ENCODE measurements at places on chromosomes 1 and 21.

DNA sequence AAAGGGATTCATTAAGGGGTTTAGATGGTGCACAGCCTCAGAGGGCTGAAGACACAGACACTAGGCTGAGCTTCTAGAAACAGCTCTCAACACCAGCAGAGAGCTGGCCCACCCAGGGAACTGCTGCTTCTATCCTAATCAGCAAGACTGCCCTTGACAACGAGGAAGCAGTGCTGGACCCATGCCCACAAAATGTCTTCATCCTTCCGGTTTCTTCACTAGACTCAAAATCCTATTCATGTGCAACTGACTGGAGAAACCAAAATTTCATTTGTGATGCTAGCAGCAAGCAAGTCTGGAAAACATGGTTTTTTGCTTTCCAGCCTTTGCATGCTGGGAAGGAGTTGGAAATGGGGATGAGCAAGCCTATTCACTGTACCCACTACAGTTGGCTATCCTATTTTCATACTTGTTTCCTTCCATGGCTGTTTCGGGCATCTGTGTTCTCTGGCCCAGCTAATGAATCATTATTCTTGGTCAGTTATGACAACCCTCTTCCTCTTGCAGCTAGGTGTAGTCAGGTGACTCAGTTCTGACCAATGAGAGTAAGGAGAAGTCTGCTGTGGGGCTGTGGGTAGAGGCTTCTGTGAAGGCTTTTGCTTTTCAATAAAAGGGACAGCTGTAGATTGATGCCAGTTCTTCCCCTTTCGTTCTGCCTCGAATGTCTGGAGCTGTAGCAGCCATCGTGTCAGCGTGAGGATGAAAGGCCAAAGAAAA lies 14.6 kb upstream of the TMEM61 start:
- no peak for DNase-seq

GRCh38 chr1:3821004-3821403 lies 24.7 kb upstream of the LRRC47 start:
- DNase-seq = no peak

DNA sequence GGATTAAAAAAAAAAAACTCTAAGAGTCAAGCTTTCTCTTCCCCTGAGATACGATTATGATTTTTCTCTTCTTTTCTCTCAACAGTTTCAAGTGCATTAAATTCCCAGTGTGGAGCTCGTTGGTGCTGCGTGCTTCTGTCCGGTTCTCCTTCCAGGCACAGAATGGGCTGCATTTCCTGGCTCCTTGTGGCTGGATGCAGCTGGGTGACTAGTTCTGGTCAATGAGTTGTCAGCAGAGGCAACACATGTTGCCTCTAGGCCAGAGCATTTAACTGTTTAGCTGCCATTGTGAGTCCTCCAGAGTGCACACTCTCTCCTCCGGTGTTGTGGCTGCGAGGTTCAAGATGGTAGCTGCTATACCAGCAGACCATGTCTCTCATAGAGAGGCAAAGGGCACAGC lies 312.9 kb downstream of the RRAGC start:
- DNase-seq = no peak

- DNase-seq = no peak
Measured at GRCh38 chr1:67274623-67275325, 32.9 kb upstream of the IL12RB2 start.

DNA sequence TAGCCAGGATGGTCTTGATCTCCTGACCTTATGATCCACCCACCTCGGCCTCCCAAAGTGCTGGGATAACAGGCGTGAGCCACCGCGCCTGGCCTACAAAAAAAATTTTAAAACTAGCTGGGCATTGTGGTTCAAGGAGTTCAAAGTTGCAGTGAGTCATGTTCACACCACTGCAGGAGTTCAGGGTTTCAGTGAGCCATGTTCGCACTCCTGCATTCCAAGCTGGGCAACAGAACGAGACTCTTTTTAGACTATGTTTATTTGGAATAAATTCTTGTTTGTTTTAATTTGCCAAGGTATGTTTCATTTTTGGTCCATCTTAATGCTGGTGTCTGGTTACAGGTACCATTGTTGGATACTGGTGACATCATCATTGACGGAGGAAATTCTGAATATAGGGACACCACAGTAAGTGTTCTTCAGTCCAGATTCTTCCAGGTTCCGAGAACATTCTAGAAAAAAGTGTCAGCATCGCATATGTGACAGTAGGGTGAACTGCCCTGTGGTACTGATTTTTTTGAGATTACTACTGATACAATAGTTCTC lies 3.9 kb downstream of the PGD start:
- DNase-seq = no peak

- DNase-seq = no peak
Measured at GRCh38 chr21:44899768-44900558, 20.7 kb downstream of the ITGB2 start.

DNA sequence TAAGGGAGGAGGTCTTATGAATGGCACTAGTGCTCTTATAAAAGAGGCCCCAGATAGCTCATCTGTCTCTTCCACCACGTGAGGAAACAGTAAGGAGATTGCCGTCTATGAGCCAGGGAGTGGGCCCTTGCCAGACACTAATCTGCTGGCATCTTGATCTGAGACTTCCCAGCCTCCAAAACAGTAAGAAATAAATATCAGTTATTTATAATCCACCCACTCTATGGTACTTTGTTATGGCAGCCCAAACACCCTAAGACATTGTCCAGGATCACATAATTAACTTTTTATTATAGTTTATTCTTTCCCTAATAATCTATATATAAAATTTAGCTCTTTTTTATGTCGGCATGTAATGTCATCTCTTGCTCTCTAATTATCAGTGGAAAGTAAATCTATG lies 144.0 kb upstream of the IRF2BP2 start:
- DNase-seq = no peak

- no peak for DNase-seq
Measured at GRCh38 chr21:43300496-43301408, 126.2 kb downstream of the SIK1 start.

GRCh38 chr1:34831721-34832246 lies 27.8 kb downstream of the SMIM12 start:
- no peak for DNase-seq

- DNase-seq = no peak
Measured at GRCh38 chr1:115679141-115679611, 37.4 kb downstream of the VANGL1 start.

GRCh38 chr1:225977937-225978748 lies 21.0 kb downstream of the SDE2 start:
- DNase-seq = no peak

DNA sequence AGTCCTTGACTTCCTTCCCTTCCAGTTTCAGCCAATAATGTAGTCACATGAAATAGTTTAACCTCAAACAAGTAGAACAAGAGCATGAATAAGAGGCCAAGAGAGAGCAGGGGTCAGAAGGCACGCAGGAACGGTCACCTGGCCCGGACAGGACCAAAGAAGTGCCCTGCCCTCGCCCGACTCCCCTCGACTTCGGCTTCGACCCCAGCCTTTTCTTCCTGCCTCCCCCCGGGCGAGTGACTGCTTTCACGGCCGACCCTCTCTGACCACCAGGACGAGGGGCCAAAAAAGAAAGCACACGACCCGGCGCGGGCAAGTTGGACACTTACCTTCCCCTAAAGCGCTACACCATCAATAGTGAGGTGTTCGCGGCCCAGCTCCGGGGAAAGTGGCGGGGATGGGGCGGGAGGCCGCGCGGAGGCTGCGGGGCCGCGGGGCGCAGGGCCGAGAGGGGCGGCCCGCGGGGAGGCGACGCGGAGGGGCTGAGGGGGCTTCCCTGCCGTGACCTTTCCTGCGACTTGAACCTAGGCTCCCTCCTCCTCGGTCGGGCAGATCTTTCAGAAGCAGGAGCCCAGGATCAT lies 519 bp downstream of the RERE start:
- DNase-seq = no peak

DNA sequence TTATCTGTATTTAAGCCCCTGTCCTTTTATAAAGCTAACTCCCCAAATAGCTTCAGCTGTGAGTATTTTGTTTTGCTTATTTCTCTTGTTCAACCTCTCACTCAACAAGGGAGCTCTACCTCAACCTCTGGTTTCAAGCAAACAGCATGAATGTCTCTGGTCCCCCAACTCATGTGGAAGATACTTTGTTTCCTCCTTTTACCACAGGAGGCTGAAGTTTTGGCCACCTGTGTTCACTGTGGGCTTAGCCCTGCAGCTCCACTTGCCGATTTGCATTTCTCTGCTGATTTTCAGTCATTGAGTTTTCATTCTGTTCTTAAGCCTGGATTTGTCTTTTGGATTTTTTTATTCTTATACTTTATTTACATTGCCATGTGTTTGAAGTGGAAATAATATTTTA lies 613.1 kb downstream of the USP25 start:
- no peak for DNase-seq

All from cortex of kidney (tissue), 1 donor.